Skin of body (tissue), 3 donors: ENCODE measurements at places on chromosomes 12 and 14. TPM values are rescaled to one million over a fixed set of nuclear protein-coding genes. Genes with fewer than 3 reads are reported as not detected.
A peak's percentile ranks its signal among the peaks of the same experiment; 100 is the strongest.

RNFT2 gene
- 1.7 TPM for total RNA-seq

STON2 gene
- 28.7 TPM for total RNA-seq

SYT1 gene
- 0.99 TPM for total RNA-seq

TMEM52B gene
- 0.10 TPM for total RNA-seq

KRT5 gene
- 1,515 TPM for total RNA-seq

- DNase-seq: no peak
Observed at GRCh38 chr12:131620946-131621681, 89.8 kb upstream of the SFSWAP start.

- DNase-seq: no peak
Observed at GRCh38 chr12:27236498-27236897, 7.6 kb upstream of the STK38L start.

- no peak for DNase-seq
Observed at GRCh38 chr14:22641846-22642245, 2.3 kb downstream of the OR6J1 start.

GRCh38 chr14:63666335-63666734 lies 24.7 kb upstream of the WDR89 start:
- DNase-seq: no peak

DNA sequence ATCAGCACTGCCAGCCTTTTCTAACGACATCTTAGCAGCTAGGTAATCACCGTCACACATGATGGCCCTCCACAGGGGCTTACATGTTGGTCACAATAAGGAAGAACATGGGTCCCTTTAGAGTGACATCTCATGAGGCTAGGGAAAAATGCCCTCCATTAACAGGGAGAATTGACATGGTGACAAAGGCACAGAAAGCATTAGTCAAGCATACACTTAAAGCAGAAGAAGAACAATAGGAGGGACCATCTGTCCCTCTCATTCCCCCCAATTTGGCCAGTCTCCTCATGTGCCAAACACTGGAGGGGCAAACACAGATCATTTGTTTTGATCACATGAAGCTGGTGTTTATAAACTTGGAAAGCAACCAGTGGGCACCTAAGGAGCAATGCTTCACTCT lies 78.0 kb downstream of the GRIP1 start:
- no peak for DNase-seq

GRCh38 chr12:68445824-68446223 lies 113.7 kb upstream of the MDM1 start:
- DNase-seq: peak; percentile 78

- DNase-seq: no peak
Observed at GRCh38 chr14:51727526-51727925, 75.8 kb downstream of the FRMD6 start.

- DNase-seq: no peak
Observed at GRCh38 chr12:45339035-45339434, 123.1 kb downstream of the ANO6 start.

GRCh38 chr14:94560291-94560665 lies 964 bp upstream of the SERPINA4 start:
- no peak for DNase-seq

DNA sequence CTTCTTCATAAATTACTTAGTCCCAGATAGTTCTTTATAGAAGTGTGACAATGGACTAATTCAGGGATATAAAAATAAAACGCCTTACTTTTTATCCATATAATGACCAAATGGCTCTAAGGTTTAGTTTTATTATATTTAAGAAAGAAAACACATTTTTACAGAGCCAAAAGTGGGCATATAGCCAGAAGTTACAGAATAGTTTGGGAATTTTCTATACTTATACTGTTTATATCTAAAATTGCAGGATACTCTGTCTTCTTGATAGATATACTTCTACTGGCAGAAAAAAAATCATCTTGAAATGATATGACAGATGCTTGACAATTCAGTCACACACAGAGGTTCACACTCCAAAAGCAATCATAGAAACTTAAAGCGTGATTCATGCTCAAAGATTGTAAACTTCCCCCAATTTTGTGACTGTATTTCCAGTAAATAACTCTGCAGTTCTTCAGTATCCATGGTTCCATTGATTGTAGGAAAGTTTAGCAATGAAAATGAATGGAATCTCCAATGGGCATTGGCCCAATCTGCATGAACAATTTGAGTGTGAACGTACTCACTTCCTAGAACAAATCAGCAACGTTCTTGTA lies 307.8 kb downstream of the NOVA1 start:
- DNase-seq: peak; percentile 36

DNA sequence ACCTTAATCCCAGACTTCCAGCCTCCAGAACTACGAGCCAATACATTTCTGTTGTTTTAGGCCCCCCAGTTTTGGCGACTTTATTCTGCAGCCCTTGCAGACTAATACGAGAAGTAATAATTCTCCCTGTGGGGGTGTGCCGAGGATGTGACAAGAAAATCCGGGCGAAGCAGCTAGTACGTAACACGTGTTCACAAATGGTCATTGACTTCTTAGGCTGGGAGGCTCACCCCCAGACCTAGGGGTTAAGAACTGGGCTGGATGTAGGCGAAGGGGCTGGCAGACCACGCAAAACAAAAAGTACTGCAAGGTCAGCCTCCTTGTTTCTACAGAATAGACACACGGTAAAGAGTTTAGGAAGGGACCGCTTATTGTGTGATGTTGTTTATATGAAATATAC lies 69.8 kb upstream of the ESRRB start:
- DNase-seq: no peak

DNA sequence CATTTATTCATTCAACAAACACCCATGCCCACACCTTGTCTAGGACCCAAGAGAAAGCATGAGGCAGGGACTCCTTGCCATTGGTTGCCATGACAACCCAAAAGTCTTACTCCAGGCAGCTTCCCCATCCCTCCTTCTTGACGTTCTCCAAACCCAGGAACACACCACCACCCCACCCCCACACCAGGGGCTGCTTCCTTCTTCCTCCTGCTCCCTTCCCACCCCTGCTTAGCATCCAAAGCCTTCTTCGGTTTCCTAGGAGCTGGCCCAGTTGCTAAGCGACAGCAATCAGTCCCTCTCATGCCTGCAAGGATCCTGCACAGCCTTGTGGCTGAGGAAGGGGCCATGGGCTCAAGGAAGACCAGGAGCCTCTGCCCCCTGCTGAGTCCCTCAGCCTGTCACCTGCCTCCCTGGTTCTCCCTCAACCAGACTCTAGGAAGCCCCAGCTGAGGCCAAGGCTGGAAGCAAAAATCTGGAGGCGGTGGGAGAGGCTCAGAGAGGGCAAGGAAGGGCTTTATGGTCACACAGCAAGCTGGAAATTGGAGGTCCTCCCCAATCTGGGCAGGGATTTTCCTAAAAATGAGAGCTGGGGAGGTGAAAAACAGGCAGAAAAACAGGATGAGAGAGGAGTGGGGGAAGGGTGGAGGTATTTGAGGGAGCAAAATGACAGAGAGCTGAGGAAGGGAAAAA lies 15.4 kb downstream of the RASAL1 start:
- DNase-seq: no peak

GRCh38 chr12:84643993-84644392 lies 268.6 kb downstream of the SLC6A15 start:
- no peak for DNase-seq
